Neural progenitor cell (in vitro differentiated cells): ENCODE measurements at places on chromosomes 1 and 21. TPM values are rescaled to one million over a fixed set of nuclear protein-coding genes. Genes with fewer than 3 reads are reported as not detected.
A peak's percentile ranks its signal among the peaks of the same experiment; 100 is the strongest.

- DNase-seq, result no peak
Measured at GRCh38 chr1:205204552-205204951, 7.0 kb downstream of the DSTYK start.

- DNase-seq, result no peak
Measured at GRCh38 chr1:206002871-206003801, at the start of gene RAB7B. TSS of gene RAB7B (minus strand) at chr1:206003395. CDS start at chr1:205994135, 9,260 bp downstream.

- no peak for DNase-seq
Measured at GRCh38 chr1:221765527-221765926, 23.6 kb upstream of the DUSP10 start.

DNA sequence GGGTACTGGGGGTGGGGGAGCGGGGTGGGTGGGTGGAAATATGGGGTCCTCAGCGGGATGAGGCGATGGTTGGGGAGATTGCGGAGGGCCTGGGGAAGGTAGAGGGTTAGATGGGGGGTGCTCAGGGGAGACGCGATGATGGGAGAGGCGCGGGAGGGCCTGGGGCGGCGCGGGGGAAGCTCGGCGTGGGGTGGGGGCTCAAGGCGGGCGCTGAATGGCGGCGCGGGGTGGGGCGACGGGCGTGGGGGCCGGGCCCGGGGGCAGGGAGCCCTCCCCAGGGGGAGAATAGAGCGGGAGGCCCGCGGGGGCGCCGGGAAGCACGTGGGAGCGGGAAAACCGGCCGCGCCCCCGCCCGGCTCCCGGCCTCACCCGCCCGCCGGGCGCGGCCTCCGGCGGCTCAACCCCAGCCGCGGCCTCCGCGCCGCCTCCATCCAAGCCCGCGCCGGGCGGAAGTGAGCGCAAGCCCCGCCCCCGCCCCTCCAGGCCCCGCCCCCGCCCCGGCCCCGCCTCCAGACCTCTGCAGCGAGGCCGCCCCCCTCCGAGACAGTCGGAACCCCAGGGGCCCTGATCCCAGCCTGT is at the start of gene FAAP20:
FAAP20 (minus strand) TSS at position 454 of the 579 bp plus-strand sequence; CDS start at position 431, 23 bp downstream.
- DNase-seq, result peak; percentile 88

FMO4 gene
- 3.9 and 8.3 TPM in 2 replicates for total RNA-seq

DNA sequence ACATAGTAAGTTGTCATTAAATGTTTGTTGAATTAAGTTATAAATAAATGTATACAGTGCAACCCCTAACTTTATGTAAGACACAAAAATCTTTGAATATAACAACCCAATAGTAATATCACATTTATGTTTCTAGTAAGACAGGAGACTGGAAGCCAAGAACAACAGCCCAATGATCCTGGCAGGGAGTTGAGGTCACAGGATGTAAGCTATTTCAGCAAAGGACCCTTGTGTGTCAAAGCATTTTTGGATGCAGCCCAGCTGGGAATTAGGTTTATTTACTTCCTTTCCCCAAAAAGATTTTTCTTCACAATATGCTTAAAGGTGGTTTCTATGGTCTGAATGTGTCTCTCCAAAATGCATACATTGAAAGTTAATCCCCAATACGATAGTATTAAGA is 34.0 kb upstream of the ABCA4 start:
- no peak for DNase-seq

DNA sequence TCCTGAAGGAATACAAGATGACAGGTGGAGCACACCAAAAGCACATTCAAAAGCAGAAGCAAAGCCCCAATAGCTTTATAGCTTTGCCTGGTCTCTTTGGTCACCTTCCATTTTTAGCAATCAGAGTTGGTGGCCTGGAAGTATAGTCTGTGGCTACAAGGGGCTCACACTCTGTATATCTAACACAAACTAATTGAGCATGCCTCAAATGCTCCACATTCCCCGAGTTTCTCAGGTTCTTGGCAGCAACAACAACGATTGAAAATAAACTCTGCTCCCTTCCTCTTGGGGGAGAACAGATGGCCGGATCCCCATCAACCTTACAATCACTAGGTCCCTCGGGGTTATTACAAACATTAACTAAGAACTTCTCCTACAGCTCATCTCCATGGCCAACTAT is 24.9 kb upstream of the TADA1 start:
- DNase-seq, result no peak

GRCh38 chr1:94143173-94143808 is 22.3 kb upstream of the ABCA4 start:
- no peak for DNase-seq

- no peak for DNase-seq
Measured at GRCh38 chr21:31443736-31444521, 99.9 kb upstream of the TIAM1 start.

OR2T29 gene
- total RNA-seq, result not detected in 2 replicates

TAL1 gene
- not detected in 2 replicates for total RNA-seq

RAB25 gene
- total RNA-seq, result 2.4 and 7.7 TPM in 2 replicates

GRCh38 chr1:29513357-29513756 is 277.0 kb downstream of the PTPRU start:
- peak; percentile 71 for DNase-seq

MFSD2A gene
- 0.90 and 1.4 TPM in 2 replicates for total RNA-seq

DNA sequence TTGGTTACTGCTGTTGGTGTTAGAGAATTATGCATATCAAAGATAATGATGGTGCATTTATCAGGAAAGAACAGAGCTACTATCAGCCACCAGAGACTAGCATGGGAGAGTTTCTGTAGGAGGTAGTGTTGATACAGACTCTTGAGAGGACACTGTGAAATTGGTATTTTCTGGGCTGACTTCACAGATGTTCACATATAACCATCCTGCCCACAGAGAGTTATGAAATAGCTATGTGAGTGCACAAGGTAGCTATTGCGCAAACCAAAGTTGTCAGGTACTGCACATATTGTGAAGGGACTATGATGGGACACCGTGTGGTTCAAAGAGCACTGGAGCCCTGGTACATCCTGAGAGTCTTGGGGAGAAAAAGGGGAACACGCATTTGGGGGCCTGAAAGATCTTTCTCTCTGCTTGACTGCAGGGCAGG is 1.4 kb upstream of the TLCD4 start:
- DNase-seq, result no peak

DNA sequence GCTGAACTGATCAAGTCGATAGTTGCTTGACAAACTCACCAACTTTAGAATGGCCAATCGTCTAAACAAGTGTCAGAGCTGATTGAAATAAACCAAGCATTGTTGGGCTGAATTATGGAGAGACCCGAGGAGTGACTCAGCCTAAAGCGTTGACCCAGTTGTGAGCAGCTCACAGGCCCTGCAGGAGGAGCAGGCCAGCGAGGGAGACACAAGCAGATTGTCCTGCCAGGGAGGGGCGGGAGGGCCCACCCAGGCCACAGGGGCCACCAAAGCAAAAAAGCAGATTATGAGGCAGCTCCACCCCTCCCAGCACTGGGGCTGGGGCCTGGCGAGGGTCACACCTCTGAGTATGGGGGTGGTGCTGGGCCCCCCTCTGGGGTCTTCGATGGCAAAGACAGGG is 10.1 kb upstream of the MATN1 start:
- DNase-seq, result no peak

DNA sequence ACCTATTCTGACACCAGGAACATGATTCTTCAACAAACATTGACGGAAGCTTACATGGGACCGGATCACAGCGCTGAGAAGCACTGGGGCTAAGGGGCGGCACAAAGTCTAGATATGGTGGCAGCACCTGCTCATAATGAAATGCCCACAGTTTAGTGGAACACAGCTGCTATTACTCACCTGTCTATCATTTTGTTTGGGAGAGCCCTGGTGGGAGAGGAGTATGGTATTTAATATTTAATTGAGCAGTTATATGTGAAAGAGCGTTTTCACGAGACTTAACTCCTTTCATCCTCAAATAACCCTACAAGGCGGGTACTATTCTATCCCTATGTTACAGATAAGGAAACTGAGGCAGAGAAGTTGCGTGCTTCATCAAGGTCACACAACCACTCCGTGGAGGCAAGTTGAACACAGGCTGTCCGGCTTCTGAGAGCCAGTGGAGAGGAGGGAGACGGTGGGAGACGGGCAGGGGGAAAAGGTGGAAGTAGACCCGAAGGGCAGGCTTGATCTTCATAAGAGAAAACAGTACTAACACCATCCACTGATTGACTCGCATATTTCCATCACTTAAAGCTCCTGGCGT is 790 bp upstream of the TSNAX start:
- DNase-seq, result no peak

GRHL3 gene
- 1.1 and 1.5 TPM in 2 replicates for total RNA-seq

DNA sequence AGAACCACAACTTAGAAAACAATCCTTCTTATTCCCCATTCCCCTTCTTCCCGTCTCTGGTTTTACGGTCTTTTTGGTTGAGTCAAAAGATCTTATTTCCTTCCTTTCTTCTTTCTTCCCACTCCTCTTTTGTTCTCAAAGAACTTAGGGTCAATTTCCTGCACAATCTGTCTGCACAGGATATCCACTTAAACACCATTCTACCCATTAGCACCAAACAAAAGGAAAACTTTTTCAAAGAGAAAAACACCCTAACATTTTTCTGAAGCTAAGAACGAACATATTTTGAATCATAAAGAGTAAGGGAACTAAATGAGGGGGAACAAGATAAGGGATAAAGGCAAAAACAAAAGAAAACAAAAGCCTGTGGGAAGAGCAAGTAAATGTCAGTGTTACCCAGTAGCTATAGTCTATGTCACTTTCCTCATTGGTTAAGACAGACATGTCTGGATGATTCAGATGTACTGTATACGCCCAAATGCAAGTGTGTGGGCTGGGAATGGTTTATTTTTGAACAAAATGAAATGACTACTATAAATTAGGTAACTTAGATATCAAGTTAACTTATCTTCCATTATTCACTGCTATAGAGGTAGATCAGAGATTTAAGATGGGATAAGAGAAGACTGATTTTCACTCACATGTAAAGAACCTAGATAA is 59.9 kb downstream of the TOR3A start:
- DNase-seq, result peak; percentile 37

KANK4 gene
- 0.40 TPM in 1 of 2 replicates, not detected in the other for total RNA-seq

LEFTY2 gene
- total RNA-seq, result not detected in 2 replicates
